HuH-7 (cell line): ENCODE measurements at places on chromosomes 7 and 10.
A peak's percentile ranks its signal among the peaks of the same experiment; 100 is the strongest.

DNA sequence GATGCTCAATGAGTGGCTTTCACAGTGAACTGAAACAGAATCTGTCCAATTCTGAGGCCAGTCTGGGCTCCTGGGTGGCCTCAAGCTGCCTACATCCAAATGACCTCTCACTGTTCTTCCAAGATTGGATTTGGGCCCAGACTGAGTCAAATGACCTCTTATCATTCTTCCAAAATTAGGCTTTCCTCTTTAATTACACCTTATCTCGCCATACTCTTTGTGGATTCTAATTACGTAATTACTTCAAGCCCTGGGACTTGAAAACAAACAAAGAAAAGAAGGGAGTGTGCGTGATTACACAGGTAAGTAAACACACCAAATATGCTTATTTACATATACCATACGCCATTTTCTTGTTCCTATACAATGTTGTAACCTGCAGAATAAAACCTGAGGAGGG, 18.8 kb downstream of the SORBS1 start:
- no peak for DNase-seq

DNA sequence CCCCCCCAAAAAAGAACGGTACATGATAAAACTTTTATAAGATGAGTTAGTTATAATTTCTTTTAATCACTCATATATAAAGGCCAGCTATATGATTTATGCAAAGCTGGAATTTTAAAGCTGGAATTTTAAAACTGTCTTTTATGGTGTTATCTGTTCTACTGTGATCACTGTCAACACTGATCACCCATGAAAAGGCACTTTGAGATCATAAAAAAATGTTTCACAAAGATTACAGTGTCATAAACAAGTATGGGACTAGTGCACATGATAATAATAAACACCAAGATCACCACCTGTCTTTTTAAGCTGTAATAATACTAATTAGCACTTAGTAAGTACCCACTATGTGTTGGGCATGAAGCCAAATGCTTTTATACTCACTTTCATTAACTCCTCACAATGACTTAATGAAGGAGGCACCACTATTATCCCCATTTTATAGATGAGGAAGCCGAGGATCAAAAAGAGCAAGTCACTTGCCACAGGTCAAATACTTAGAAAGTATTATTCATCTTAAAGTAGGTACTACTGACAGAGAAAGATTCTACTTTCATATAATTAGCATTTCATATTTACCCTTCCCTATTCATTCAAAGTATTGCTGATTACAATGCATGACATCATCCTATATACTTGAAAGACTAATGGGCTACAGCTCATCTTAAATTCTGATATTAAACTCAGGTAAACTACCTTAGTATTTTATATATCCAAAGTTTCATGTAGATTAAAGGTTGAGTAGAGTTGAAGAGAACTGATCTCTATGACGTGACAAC, 8.3 kb upstream of the RHOBTB1 start:
- no peak for DNase-seq

- no peak for DNase-seq
Measured at GRCh38 chr7:44284216-44284615, 41.2 kb downstream of the CAMK2B start.

GRCh38 chr10:103691723-103692435, 163.5 kb downstream of the SH3PXD2A start:
- DNase-seq, result no peak

- DNase-seq, result no peak
Measured at GRCh38 chr10:103727546-103727963, 127.8 kb downstream of the SH3PXD2A start.

- no peak for DNase-seq
Measured at GRCh38 chr7:22447008-22447407, 53.0 kb downstream of the STEAP1B start.

DNA sequence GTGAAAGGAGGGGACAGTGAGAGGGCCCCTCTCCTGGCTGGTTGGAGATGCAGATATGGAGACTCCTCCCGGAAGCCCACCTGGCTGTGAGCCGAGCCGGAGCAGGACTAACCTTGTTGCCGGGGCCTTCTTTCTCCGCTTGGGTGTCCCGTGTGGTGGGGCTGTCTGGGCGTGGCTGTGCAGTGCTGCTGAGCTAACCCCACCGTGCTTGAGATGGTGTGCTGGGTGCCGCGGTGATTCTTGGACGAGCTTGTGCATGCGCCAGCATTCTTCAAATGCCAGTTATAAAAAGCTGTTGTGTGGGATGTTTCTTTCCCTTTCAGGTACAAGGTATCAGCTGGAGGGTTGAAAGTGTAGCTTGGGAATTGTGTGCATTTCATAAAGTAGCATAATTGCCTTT, 48.8 kb downstream of the DAGLB start:
- DNase-seq, result no peak

- no peak for DNase-seq
Measured at GRCh38 chr7:155371884-155372781, 74.5 kb downstream of the INSIG1 start.

DNA sequence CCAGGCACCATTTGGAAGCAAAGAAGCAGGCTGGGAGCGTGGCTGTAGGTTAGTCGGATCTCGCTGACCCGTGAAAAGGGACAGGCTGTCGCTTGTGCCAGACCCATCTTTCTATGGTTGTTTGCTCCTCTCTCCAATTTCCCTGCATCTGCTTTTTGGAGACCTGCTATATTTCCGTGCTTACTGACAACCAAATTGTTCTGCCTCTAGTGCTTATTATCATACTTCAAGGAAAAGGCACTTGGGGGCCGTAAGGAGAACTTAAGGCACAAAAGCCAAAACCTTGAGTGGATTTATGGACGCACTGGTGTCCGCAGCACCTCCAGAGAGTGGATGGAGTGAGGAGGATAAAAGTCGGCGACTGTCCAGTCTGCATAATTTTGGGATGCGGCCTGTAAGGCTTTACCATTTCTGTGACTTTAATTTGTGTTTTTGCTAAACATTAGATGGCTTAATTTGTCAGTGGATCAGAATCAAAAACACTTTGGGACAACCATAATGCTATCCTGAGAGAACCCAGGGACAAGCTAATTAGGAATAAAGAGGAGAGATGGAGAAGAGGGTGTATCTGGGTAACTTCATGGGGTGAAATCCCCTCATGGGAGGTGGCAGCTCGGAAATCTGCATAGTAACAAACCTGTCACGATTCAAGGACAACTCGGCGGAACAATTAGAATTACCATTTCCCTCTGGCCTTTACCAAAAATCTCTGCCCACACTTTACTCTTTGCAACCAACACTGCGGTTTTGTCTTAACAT, 206.7 kb downstream of the HDAC9 start:
- DNase-seq, result no peak

- DNase-seq, result no peak
Measured at GRCh38 chr10:93440591-93441091, 41.5 kb downstream of the MYOF start.

- no peak for DNase-seq
Measured at GRCh38 chr10:44311563-44312051, 73.3 kb downstream of the CXCL12 start.

DNA sequence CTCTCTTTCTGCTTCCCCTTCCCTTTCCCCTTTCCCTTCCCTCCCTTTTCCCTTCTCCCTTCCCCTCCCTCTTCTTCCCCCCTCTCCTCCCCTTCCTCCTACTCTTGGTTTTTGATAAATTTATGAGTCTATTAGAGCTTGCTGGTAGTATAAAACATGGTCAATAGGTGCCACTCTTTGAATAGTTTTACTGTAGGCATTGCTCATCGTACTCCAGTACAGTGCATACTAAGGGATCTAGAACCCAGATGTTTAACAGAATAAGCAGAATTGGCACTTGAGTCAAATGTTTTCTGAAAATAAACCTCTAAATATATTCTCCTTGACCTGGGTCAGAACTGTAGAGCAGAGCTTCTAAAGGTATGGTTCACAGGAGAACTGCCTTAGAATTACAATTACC, 126.7 kb downstream of the SORCS3 start:
- no peak for DNase-seq

DNA sequence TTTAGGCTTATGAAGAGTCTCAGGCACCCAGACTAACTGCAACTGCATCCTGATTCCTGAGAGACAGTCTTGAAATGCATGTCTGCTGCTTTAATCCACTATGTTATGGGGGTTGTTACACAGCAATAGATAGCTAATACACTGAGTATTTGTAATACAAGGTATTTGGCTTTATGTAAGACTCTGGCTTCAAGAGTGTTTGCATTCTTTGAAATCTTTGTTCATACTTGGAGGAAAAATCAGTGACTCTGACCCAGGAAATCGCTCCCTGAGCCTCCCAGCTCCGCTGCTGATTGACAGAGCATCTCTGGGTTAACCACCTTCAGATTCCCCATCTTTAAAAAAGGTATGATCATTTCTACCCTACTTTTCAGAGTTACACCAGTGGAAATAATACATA, 133.9 kb downstream of the MTPAP start:
- DNase-seq, result no peak

- no peak for DNase-seq
Measured at GRCh38 chr7:146713205-146713604, 596.6 kb downstream of the CNTNAP2 start.

- no peak for DNase-seq
Measured at GRCh38 chr7:30491417-30491816, 12.8 kb upstream of the NOD1 start.

DNA sequence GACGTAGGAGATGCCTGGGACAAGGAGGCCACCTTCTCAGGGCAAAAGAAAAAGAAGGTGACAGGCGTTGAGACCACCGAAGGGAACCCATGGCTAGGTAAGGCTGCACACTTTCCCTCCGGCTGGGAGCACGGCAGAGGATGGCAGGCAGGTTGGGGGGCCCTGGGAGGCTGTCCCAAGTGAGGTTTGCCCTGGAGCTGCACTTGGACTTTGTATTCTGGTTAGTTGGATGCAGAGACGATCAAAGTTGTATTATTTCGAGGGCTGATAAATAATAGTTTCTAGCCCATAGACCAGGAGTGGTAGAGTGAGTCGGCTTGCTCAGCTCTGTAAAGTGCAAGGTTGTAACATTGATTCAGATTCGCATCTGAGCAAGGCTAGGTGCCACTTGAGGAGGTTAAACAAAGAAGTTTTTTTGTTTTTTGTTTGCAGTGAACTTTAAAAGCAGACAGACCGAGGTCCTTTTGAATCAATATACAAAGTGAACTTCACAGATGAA, 608 bp downstream of the ENTPD7 start:
- DNase-seq, result no peak

GRCh38 chr10:85194706-85195105, 866.3 kb downstream of the CCSER2 start:
- DNase-seq, result no peak

- peak; percentile 77 for DNase-seq
Measured at GRCh38 chr10:11424456-11425295, 186.8 kb downstream of the USP6NL start.

DNA sequence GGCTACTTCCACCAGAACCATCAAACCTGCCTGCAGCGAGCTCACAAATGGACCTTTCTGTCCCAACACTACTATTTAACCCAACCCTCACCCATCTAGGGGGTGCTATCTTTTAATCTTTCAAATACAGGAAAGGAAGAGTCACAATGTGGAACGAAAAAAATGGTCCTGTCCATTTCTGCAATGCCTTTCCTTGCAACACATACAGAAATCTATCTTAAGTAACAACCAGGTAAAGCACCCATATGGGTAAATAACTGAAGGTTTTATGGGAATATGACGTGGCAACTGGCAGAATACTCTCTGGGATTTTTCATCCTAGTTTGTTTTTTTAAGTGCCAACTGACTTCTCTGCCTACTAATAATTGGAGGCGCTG, 24.6 kb downstream of the TNS3 start:
- no peak for DNase-seq

DNA sequence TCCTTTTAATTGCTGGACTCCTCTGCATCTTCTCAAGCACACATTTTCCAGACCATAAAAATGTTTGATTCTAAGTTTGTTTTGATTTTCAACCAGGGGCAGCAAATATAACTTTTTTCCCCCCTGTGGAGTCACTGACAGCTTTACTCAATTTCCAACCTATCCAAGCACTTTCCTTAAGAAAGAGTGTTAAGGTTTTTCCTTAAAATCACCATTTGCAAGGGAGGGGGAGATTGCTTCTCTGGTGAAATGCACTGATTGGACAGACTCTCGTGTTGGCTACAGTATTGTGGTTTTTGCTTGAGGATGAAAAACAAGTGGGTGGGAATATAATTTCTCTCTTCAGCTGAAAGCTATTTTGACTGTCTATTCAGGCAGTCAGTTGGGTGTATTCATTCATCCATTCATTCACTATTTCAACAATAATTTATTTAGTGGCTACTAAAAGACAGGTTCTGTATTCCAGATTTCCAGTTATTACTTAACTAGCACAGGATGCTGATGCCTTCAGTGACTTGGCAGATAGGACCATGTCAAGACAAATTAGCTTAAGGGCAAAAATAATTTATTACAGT, 146.3 kb downstream of the BAMBI start:
- DNase-seq, result no peak

- DNase-seq, result no peak
Measured at GRCh38 chr7:119748991-119749390, 524.0 kb upstream of the KCND2 start.

DNA sequence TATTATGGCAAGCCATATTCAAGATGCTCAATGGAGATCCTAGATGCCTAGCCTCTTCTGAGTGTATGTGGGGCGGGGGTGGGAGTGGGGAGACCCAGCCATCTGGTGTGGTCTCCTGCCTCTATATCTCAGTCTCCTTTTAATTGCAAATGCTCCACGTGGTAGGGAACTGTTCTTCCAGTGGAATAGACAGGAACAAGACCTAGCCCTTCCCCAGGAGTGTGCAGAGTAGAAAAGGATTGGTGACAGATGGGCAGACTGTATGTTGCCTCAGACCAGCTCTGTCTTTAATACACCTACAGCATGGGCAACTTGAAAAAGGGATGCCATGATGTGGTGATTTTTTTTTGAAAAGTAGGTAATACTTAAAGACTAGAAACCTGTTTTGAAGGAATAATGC, 12.6 kb downstream of the CYP3A5 start:
- no peak for DNase-seq

- no peak for DNase-seq
Measured at GRCh38 chr7:42460933-42461332, 223.9 kb upstream of the GLI3 start.

DNA sequence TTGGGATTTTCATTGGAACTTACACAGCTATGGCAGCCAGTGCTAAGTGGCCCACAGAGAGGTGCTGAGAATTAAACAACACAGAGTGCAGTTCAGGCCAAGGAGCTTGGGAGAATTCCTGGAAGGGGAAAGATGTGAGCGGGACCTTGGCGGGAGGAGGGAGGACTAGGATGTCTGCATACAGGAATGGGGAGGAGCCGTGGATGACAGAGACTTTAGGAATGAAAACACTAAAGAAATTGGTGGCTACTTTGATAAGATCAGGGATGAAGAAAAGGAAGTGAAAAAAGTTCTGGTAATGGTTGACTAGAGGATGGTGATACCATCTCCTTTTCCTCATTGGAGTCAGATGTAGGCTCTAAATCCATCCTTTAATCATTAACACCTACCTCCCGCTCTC, 234.2 kb upstream of the FZD8 start:
- DNase-seq, result no peak

GRCh38 chr7:84236398-84236797, 41.8 kb upstream of the SEMA3A start:
- DNase-seq, result no peak

GRCh38 chr10:98170249-98171117, 36.0 kb downstream of the R3HCC1L start:
- peak; percentile 37 for DNase-seq

- DNase-seq, result no peak
Measured at GRCh38 chr7:84524714-84525694, 330.4 kb upstream of the SEMA3A start.

- DNase-seq, result no peak
Measured at GRCh38 chr7:521221-522070, 1.8 kb upstream of the PDGFA start.
